ENCODE measurements at places on chromosomes 13 and 19.
A peak's percentile ranks its signal among the peaks of the same experiment; 100 is the strongest.

DNA sequence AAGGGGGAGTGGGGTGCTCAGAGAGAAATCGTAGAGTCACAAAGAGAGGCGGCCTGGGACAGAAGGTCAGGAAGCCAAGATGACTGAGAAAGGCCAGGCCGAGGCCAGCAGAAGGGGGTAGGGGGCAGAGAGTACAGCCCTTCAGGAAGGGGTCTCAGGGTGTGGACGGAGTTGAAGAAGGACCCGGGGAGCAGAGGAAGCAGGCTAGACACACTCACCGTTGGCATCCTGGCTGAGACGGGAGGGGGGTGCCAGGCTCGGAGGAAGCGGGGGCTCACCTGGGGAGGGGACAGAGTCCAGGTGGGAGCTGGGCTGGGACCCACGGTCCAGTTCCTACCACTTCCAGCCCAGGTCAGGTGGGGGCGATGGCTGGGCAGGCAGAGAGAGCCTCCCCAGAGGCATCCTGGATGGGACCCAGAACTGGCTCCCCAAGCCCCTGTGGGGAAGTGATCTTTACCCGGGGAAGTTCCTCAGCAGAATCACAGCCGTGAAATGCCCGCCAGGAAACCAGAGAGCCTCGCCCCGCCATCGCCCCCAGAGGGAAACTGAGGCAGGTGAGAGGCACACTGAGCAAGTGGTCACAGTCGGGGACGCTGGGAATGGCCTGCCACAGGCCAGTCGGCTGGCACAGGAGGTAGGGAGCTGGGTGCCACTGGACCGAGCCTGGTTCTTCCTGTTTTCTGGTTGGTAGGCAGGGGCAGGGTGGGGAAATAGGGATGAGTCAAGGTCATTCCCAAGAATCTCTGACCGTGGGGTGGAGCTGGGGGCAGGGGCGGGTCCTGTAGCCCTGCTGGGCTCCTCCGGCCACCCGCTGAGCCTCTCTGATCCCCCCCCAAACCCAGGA, 1.4 kb downstream of the MATK start:
- no peak for DNase-seq

DNA sequence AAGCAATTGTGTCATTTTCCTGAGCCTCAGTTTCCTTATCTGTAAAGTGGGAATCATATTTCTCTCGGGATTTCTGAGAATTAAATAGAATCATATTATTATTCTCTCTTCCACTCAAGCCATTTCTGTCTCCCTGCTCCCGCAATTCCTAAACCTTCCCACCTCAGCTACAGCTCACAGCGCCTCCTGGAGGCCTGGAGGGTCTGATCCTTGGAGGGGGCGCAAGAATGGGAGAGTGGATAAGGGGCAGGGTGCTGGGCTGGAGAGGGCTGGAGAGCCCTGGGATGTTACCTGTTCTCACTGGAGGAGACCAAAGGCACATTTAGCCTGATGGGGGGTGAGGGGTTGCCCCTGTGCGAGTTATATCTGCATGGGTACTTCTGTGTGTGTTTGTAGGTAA, 31.1 kb upstream of the CYP2S1 start:
- no peak for DNase-seq

- no peak for DNase-seq
Measured at GRCh38 chr13:44313674-44314073, 60.0 kb upstream of the SERP2 start.

DNA sequence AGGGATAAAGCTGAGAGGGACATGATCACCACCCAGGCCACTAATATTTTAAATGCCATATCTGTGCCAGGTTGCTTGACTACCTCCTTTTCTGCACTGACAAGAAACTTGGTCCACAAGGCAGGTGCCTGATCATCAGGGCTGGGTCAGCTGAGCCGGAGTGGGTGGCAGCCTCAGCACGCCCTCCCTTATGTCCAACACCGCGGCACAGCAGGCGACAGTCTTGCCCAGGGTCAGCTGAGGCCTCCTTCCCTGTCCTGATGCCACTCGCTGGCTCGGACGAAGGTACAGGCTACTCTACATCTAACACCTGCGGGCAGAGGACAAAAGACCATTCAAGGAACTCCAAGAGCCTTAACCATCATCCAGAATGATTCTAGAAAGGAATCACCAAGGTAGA, 16.9 kb downstream of the ZC3H4 start:
- DNase-seq, result peak; percentile 35

- DNase-seq, result no peak
Measured at GRCh38 chr13:32548837-32549236, 10.2 kb upstream of the N4BP2L2 start.

DNA sequence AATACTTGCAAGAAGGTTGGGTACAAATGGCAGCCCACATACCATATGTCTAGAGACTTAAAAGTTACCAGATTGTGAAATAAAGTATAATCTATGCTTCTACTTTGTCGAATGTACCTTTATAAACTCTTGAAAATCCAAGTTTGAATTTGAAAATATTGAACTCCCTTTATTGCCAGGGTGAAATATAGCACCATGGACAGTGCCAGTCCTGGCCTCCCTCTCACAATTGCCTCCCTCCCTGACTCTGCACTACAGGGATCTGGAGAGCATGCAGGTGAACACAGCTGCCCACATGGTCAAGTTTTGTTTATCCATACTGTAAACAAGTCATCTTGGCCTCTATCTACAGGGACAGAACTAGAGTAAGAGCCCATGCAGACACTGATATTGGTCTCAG, 394.1 kb upstream of the SLITRK6 start:
- no peak for DNase-seq

All from left cardiac atrium (tissue), 4 donors.